ENCODE measurements at places on chromosomes 2 and 18.

DNA sequence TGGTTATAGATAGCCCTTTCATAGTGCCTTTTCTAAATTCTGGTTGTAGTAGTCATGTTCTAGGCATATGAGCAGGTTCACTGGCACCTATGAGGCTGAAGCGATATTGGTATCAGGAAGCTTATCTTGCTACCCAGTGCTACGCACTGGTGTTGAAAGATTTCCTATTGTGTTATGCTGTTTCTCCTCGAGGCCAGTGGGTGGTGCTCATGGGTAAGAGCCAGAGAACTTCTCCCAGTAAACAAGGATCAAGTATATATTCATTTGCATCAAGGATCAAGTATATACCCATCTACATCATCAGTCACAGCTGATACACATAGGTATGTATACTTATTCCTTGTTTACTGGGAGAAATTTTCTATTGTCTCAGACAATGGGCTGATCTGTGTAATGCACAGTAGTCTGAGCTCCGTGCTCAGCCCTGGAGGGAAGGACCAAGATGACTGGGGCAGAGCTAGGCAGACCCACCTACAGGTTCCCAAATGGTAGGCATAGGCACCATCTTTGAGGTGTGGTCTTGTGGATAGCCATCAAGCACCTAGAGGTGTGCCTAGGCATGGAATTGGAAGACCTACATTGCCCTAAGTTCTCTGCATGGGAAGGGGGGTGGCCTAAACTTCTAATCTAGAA is 101.2 kb upstream of the GALNT13 start:
- no peak for DNase-seq

- DNase-seq, result no peak
These were observed 8.8 kb downstream of the RALB start for GRCh38 chr2:120261387-120262006.

DNA sequence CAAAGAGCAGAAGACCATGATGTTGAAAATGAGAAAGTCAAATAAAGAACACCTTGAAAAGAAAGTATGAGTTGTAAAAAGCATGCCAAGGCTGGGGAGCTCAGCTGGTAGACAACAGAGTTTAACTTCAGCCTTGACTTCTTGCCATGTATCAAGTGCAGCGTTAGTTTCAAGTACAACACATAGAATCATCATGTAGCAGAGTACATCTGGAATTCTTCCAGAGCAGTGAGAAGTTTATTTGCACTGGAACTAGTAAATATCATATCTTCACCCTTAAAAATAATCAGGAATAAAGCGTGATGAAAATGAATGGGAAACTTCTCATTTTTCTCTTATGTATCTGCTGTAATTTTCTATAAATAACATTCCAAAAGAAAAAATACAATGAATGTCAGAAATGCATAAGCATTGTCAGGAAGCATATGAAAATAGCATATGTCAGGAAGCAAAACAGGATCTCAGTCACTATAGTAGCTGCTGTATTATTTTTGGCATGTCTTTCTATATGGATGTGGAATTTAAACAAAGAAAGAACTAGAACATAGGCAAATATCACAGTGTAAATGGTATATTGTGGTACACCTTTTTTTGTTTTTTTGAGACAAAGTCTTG is 10.1 kb upstream of the SULT1C4 start:
- peak; percentile 76 for DNase-seq

DNA sequence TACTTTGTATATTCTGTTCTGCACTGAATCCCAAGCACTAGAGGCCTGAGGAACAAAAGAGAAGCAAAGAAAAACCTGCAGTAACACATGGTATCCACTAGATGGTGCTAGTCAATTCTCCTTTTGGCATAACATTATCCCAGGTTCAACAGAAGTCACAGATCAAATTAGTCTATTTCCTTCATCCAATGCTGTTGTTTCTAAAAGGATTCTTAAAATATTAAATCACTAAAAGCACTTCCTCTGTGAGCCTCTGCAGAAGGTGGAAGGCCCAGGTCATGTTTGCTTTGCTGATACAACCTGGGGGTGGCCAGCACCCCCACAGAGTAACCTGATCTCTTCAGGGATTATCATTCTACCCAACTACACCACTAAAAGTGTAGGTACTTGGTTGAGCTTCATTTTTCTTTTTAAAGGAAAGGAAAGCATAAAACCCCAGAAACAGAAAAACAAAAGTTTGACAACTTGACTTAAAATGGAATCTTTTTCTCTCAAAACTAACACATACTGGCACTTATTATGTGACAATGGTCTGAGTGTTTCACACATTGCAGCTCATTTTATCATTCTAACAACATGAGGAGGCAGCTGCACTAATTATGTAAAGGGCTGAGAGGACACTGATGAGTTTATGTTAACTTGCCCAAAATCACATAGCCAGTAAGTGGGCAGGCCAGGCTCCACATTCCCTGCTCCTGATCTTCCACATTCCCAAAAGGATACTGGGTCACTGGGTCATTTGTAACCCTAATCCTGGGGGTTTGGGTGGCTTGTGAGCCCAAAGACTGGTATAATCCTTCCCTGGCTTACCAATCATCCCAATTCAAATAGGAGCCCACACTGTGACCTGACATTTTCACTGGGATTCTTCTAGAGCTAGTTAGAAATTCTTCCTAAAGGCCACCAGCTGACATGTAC is 66.8 kb upstream of the DNER start:
- peak; percentile 54 for DNase-seq

DNA sequence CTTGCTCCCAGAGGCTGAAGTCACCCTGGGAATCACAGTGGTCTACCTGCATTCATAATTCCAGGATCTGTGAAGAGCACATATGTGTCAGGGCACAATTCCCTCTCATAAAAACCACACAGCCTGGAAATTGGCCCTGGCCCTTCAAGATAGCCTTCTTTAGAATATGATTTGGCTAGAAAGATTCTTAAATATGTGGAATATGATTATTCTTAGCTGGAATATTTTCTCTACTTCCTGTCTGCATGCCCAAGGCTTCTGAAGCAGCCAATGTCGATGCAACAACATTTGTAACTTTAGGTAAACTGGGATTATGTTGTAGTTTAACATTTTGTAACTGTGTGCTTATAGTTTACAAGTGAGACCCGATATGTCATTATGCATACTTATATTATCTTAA is 24.2 kb downstream of the ICOS start:
- DNase-seq, result peak; percentile 80

DNA sequence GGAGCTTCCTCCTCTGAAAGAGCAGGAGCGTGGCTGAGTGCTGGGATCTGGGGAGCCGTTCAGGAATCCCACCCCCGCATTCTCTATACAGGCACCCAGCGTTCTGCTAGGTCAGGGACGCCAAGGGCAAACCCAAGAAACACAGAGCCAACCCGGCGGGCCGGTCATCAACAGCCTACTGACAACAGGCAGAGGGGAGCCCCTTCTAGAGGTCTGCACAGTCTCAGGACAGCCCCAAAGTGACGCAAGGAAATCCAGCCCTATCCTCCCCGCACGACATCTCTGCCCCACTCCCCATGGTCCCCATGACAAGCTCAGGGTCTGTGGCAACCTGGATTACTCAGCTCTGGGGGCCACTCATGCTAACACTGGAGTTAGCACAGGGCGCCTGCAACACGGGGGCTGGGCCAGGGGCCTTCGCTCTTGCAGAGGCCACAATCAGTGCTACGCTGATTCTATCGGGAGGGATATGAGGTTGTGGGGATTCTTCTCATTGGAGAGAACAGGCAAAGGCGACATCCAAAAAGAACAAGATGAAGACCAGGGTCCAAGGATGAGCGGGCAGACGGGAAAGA is 81.6 kb downstream of the PXDN start:
- DNase-seq, result no peak

GRCh38 chr2:200028998-200029397 is 73.6 kb downstream of the MAIP1 start:
- no peak for DNase-seq

DNA sequence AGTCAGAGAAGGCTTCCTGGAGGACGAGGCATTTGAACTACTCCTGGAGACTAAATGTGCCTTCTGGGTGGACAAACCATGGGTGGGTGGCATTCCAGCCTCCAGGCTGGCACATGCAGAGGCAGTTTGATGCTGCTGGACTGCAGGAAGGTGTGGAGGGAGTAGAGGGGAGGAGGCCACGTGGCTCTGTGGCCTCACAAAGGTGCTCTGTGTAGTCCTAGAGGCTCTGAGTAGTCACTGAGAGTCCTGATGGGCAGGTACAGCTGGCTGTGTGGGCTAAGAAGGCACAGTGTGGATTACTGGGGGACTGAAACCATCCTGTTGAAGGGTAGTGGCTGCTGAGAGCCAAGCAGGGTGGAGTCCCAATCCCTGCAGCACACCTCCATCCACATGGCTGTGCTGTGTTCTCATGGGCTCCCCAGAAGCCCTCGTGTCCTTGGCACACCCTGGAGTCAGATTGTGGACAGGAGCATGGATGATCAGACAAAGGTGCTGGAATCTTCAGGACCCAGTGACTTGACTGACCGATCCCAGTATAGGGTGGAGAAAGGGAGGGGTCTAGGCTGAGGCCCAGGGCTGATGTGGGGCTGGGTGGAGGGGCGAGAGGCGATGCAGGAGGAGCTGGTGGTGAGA is 87.4 kb upstream of the HS6ST1 start:
- no peak for DNase-seq

- DNase-seq, result peak; percentile 63
These were observed 1267.1 kb downstream of the LRP1B start for GRCh38 chr2:140863713-140864112.

DNA sequence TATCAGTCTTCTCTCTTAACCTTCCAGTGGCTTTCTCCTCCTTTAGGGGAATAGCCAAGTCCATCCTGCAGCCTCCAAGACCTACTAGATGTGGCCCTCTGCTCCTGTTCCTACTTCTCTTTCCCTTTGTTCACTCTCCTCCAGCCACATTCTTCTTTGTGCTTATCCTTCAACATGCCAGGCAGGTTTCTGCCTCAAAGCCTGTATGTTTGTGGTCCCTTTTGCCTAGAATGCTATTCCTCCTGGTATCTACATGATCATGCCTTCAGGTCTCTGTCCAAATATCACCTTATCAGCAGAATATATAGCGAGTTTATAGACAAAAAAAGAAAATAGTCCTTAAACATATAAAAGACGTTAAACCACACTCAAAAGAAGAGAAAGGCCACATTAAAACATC is 5.5 kb downstream of the LYG2 start:
- no peak for DNase-seq

DNA sequence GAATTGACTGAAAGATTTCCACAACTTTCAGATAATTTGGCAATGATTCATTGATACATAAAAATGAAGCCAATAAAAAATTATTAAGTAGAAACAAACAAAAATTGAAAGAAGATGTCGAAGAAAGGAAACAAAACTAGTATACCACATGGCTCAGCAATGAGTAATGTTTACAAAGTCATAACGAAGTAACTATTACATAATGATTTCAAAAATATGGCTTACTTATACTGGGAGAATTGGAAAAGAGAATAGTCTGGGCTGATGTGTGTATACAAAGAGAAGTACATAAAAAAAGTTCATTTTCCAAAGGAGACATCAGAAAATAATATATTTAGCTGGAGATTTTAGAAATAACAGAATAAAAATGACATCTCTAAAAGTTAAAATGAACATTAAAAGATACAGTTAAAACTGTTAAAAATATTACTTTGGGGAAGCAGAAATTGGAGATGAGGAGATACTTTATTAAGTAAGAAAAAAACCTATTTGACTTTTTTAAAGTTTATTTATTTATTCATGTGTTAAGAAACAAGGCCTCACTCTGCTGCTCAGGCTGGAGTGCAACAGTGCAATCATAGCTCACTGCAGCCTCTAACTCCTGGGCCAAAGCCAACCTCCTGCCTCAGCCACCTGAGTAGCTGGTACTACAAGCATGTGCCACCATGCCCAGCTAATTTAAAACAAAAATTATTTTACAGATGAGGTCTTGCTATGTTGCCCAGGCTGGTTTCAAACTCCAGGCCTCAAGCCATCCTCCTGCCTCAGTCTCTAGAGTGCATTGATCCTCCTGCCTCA is 409.7 kb upstream of the PIK3C3 start:
- DNase-seq, result no peak

DNA sequence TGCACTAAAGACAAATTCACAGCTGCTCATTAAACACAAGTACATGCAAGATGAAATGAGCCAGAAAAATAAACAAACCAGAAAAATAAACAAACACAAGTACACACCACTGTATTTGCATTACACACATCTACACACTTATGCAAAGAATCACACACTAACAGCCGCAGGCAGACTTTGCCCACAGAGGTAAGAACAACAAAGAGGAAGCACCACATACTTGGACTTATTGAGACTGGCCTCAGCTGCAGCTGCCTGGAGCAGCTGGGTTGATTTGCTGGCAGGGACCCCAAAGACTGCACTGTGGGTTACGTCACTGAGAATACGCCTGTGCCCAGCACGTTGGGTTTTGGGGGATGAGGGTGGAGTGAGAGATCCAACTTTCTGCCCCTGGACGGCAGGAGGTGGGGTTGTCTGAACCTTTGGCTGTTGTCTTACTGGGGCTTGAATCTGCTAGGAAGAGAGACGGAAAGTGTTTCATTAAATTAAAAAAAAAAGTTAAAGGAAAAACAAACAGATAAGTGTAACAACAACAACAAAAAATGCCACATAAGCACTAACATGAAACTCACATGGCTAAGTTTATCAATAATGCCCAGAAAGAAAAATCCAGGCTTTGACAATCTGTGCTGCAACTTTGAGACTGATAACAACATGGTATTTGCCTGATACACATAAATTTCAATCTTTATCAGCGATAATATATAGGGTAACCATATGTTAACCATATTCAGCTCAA is 71.9 kb upstream of the NFU1 start:
- DNase-seq, result no peak

DNA sequence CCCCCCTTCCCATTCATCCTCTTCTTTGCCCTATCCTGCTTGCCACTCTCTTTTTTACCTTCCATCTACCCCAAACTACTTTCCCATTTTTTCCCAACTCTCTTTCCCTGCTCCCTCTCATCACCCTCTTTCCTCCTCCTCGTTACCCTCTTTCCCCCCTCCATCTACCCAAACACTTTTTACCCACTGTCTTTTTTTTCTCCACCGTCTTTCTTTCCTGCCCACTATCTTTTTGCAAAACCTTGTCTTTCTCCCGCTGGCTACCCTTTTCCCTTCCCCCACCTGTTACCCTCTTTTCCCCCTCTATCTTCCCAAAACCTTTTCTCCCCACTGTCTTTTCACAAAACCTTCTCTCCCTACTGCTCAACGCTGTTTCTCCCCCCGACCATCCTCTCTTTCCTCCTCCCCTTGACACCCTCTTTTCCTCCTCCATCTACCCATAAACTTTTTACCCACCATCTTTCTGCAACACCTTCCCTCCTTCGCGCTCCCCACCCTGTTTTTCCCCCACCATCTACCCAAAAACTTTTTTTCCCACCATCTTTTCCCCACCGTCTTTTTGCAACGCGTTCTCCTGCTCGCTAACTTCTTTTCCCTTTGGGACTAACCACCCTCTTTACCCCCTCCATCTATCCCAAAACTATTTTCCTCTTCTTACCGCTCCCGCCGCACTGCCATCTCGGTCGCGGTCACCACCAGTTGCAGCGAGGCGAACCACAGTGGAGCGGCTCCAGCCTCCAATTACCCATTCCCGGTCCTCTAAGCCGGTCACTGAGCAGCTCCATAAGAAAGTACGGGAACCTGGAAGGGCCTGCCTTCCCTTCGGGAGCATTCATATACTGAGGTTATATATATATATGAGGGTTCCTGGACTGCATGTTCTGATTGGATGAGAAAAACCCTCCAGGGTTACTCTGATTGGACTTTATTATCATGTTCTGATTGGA is 15.0 kb downstream of the CCDC74A start:
- DNase-seq, result no peak

GRCh38 chr2:18901242-18901641 is 311.9 kb upstream of the NT5C1B start:
- DNase-seq, result no peak

Data from fibroblast of skin of back (primary cell).